ENCODE measurements at places on chromosomes 5 and 9.

- DNase-seq: no peak
Measured at GRCh38 chr5:80591352-80591751, 21.3 kb upstream of the ANKRD34B start.

DNA sequence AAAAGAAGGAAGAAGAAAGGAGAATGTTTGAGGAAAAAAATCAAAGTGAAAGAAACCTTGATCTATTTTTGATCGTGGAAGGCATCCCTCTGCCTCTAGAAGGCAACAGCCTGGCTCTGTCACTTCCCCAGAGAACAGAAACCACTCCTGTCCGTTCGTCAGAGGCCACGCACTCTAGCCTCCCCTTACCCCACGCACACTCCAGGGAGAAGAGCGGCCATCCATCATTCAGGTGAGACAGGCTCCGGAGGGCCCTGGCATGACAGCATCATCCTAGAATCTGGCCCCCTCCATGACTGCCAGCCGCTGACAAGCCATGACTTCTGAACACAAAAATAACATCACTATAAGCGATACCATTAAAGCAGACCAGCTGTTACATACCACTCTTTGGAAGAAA lies 135.8 kb downstream of the ROR2 start:
- no peak for DNase-seq

GRCh38 chr9:106947106-106947900 lies 84.3 kb downstream of the ZNF462 start:
- DNase-seq: no peak

DNA sequence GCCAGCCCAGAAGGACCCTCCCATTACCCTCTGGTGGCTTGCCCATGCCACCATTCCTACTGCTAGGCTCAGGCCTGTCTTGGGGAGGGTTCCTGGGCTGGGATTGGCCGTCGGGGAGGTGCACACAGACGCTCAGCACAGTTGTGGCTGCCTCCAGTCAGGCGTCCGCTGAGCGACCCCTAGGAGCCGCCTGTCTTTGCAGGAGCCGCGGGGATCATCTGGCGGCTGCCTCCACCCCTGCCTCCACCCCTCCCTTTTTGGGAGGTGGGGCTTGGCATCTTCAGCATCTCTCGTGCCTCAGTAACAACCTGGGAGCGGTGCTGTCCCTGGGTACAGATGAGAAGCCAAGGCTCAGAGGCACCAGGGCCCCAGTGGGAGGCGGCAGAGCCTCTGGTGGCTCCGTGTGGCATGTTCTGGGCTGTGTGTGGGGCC lies 39.6 kb downstream of the RXRA start:
- DNase-seq: no peak

DNA sequence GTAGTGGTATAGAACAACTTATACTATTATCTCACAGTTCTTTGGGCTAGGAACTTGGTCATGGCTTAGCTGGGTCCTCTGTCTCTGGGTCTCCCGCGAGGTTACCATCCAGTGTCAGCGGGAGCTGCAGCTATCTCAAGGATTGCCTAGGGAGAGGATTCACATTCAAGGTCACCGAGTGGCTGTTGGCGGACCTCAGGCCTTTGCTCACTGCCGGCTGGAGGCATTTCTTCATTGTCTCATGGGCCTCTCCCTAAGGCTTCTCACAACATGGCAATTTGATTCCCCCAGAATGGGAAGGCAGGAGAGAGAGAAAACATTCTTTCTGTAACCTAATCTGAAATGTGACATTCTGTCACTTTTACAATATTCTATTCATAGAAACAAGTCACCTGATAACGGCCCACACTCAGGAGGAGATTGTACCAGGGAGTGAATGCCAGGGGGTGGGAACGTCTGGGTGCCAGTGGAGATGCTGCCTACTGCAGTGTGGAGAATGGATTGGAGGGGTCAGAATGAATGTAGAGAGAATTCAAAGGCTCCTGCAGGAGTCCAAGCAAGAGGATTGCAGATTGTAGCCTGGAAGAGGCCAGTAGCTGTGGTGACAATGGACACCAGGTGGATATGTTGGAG lies 29.5 kb upstream of the ANKRD18A start:
- DNase-seq: no peak

DNA sequence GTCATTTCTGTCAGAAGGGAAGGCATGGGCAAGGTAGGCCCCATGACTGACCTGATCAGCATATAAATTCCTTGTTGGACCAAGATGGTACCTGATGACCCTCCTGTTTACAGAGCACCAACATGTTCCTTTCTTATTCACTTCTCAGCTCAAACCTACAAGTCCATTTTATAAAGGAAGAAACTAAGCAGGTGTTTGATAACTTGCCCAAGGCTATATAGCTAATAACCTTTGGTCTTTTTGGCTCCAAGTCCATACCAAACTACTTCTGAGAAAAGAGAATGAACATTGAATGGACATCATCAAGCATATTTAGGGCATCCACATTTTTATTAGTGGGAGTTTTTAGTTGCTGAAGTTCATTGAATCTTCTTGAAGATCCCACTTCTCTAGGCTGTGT lies 125.2 kb downstream of the GALNT10 start:
- no peak for DNase-seq

- no peak for DNase-seq
Measured at GRCh38 chr5:107570181-107570580, 100.6 kb downstream of the EFNA5 start.

DNA sequence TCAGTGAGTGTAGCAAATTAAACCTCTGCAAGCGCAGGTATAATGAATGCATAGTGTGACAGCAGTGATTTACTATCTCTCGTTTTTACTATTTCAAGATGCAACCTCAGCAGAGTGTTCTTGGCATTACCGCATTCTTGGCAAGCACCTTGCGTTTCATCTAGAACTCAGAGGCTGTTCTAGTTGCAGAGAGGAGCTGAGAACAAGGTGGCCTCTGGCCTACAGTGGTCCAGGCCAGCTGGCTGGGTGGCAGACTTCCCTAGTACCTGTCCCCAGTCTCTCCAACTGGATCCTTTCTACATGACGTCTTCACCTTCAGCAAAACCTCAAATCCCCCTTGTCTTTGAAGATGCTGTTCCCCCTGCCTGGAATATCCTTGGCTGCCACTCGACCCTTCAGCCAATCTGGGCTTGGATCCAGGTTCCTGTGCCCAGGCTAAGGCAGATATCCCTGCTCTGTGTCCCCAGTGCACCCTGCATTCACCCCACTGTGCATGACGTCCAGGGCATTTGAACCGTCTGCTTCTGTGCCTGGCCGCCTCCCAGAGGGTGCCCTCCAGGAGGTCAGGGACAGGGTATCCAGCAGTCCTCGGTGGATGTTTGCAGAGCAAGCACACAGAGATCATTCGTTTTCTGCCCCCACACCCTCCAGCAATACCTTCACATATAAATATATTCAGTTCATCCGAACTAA lies 120.4 kb upstream of the CPEB4 start:
- no peak for DNase-seq

GRCh38 chr5:111930905-111931461 lies 174.0 kb upstream of the NREP start:
- DNase-seq: no peak

GRCh38 chr5:98570010-98570409 lies 203.5 kb upstream of the RGMB start:
- no peak for DNase-seq

DNA sequence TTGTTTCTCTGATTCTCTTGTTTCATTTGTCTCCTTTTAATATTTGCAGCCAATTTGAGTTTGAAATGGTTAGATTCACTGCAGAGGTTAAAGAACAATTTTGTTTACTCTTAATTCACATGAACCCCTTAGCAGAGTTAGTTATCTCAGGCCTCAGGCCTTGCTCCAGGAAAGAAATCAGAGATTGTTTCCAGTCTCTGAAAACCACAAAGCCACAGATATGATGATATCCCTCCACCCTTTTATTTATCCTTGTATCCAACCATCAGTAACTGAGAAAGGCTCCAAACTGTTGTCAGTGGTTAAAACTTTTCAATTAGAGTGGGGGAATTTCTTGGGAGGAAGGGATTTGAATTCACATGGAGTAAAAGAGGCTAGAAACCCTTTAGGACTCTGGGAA lies 406.0 kb upstream of the DMAC1 start:
- DNase-seq: no peak
